GM03348 (cell line): ENCODE measurements at places on chromosomes 1 and 21.
A peak's percentile ranks its signal among the peaks of the same experiment; 100 is the strongest.

DNA sequence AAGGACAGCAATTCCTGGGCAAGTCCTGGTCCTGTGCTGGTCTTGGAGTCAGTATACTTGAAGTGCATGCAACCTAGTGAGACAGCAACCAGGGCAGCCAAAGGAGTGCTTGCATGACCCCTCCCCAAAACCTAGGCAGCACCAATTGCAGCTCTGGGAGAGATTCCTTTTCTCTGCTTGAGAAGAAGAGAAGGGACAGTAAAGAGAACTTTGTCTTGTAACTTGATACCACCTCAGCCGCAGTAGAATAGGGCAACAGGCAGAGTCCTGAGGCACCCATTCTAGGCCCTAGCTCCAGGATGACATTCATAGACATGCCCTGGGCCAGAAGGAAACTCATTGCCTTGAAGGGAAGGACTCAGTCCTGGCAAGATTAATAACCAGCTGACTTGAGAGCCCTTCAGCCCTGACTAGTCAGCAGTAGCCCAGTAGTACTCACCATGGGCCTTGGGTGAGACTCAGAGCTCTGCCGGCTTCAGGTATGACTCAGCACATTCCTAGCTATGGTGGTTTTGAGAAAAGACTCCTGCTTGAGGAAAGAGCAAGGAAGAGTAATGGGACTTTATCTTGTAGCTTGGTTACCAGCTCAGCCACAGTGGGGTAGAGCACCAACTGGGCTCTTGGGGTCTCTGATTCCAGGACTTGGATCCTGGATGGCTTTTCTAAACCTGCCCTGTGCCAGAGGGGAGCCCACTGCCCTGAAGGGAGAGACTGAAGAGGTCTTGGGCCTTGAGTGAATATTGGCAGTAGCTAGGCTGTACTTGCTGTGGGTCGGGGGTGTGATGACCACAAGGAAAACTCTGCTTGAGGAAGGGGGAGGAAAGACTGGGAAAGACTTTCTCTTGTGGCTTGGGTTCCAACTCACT, 51.7 kb upstream of the ACADM start:
- peak; percentile 68 for DNase-seq

DNA sequence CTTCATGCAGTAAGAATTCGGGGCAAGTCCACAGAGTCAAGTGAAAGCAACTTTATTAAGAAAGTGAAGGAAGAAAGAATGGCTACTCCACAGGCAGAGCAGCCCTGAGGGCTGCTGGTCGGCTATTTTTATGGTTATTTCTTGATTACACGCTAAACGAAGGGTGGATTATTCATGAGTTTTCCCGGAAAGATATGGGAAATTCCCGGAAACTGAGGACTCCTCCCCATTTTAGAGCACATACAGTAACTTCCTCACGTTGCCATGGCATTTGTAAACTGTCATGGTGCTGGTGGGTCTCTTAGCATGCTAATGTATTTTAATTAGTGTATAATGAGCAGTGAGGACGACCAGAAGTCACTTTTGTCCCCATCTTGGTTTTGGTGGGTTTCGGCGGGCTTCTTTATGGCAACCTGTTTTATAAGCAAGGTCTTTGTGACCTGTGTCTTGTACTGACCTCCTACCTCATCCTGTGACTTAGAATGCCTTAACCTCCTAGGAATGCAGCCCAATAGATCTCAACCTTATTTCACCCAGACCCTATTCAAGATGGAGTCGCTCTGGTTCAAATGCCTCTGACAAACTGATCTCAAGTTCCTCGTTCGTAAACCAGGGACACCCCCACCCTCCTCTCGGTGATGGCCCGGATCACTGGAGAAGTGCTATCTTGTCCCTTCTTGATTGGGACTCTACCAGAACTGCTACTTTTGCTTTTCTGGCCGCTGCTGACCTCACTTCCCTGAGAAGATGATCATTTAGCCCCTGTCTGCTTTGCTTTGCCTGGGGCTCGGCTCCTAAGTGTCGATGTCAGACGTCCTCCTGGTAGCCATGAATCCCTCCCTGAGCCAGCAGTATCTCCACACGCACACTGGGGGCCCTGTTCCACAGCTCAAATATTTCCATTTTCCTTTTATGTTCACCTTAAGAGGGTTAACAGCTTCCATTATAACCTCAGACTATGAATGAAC, 48.8 kb downstream of the CLSTN1 start:
- DNase-seq, result no peak

GRCh38 chr1:41537251-41537650, 52.8 kb upstream of the EDN2 start:
- peak; percentile 76 for DNase-seq

GRCh38 chr1:202320081-202320405, 21.7 kb downstream of the UBE2T start:
- DNase-seq, result no peak

DNA sequence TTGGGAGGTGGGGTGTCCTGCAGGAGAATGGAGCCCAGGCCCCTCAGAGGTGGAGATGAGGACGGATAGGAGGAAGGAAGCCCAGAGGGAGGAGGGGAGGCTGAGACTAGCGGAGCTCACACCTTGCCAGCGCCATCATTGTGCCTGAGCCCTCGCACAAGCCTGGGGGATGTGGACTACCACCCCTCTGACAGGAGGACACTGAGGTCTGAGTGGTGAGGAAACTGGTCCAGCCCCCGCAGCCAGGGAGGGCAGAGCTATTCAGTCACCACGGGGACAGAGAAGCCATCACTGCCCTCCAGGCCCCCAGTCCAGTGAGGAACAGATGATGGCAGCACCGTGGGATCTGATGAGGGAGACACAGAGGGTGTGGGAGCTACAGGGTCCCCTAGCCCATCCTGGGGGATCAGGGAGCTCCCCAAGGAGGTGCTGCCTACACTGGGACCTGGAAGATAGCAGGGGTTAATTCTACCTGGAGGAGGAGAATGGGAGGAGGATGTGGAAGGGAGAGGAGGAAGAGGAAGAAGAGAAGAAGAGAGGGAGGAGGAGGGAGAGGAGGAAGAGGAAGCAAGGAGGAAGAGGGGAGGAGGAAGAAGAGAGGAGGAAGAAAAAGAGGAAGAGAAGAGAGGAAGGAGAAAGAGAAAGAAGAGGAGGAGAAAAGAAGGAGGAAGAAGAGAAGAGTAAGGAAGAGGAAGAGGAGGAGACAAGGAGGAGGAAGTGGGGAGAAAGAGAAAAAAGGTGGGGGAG, 31.0 kb downstream of the MATN1 start:
- DNase-seq, result no peak

DNA sequence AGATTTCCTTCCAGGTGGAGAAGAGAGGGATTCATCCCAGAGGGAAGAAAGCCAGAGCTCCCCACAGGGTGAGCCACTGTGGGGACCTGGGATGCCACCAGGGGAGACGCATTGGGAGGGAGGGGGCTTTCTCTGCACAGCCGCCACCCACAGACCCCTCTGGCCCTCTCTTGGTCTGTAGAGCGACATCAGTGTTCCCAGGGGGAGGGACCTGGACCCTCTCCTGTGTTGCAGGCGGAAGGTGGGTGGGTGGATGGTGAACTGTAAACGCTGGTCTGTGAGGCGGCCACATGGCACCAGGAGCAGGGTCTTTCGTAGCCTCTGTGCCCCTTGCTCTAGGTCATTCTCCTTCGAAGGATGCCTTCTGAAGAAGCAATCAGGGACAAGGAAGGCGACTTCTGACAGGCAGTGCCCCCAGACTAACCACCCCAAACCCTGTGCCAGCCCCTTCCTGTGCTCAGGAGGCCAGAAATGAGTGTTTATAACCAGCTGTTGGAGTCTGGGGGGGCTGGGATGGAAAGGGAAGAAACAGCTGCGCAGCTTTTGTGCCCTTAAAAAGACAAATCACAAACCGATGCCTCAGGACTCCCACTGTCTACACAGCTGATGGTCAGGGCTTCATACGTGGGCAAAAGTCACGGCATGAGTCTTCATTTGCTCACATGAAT, 121.4 kb upstream of the ZBTB40 start:
- DNase-seq, result no peak

DNA sequence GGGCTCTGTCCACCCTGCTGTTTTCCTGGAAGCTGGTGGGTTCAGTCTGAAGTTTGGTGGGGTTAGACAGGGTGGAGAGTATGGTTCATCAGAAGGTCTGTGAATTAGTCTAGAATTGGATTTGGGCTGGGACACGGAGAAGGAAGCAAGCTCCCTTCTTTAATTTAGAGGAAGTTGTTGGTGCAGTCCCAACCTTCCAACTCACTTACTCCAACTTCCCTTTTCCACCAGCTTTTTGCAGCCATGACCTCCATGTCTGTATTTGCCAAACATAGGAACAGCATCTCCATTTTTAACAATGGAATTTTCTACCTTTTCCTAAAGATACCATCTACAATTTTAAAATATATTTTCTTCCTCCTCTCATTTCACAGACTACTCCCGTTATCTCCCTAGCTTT, 28.5 kb upstream of the PRELP start:
- DNase-seq, result no peak

GRCh38 chr1:172960454-172961208, 90.1 kb downstream of the TNFSF18 start:
- no peak for DNase-seq
